ENCODE measurements at places on chromosomes 3 and 15.

- DNase-seq, result no peak
Observed at GRCh38 chr15:89780601-89781000, 4.5 kb downstream of the MESP2 start.

- DNase-seq, result no peak
Observed at GRCh38 chr3:53936347-53936746, 44.7 kb upstream of the SELENOK start.

GRCh38 chr3:190088890-190089289 lies 31.8 kb downstream of the P3H2 start:
- no peak for DNase-seq

DNA sequence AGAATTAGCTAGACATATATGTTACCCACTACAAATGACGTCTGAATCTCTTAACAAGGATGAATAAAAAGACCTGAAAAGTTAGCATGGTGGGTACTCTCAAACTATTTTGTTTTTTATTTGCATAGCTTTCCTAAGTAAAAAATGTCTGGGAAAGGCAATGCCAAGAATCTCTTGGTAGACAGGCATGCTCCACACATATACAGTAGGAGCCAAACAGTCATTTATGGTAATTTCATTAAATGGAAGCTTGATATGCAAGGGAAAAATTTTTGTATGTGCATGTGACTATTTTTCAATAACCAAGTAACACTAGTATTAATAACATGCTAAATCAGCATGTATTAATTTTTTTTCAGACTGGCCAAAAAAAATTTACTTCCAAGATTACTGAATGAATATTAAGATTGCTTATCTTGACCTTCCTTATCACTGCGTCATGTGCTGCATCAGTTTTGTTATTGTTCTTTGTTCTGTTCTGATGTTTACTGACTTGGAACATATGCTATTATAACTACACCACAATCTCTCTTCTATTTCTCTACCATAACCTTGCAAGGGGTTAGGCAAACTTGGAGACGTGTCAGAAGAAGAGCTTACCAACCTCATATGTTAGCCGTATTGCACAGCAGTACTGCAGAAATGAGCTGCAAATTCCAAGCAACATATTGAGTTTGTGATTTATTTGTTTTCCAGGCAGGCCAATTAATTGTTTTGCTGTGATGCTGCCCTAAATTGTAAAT lies 255.3 kb downstream of the RBMS3 start:
- DNase-seq, result no peak

DNA sequence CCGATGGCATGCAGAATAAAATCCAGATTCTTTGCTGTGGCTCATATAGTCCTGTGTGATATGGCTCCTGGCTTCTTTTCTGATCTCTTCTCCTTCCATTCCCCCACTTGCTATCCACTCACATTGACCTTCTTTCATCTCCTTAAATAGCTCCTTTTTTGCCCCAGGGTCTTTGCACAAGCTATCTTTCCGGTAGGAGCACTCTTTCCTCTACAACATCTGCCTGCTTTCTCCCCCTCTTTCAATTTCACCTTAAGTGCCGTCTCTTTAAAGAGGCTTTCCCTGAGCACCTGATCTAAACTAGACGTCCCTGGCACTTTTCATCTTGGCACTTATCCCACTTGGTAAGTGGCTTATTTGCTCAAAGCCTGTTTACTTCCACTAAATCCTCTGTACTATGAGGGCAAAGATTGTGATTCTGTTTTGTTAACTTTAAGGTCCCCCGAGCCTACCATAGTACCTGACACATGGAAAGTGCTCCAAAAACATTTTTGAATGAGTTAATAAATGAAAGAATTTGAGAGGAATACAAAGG lies 323.3 kb upstream of the TLE3 start:
- no peak for DNase-seq

GRCh38 chr15:90877996-90878395 lies 6.3 kb upstream of the FES start:
- DNase-seq, result no peak

- DNase-seq, result no peak
Observed at GRCh38 chr3:195411836-195412235, 31.0 kb downstream of the ACAP2 start.

GRCh38 chr3:185582236-185582635 lies 3.9 kb upstream of the SENP2 start:
- DNase-seq, result no peak

GRCh38 chr3:100782348-100782747 lies 73.1 kb downstream of the TFG start:
- DNase-seq, result no peak

DNA sequence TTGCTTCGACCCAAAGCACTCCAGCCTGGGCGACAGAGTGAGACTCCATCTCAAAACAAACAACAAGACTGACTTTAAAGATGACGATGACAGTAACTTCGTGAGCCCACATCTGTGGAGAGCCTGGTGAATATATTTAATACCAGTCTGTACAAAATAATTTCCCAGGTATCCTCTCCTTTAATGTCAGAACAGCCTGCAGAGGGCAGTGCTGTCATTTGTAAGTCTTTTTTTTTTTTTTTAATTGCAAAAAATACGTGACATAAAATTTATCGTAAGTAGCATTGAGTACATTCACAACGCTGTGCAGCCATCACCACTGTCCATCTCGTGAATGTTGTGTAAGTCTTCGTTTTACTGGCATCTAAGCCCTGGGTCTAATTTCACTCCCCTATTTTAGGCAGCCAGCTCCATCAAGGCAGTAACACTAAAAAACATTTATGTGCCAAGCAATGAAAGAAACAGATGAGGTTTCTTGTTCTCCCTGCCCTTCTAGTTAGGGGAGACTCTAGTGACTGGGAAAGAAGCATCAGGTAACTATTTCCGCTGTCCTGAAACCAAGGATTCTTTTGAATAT lies 1.4 kb downstream of the HTD2 start:
- DNase-seq, result peak; percentile 42

DNA sequence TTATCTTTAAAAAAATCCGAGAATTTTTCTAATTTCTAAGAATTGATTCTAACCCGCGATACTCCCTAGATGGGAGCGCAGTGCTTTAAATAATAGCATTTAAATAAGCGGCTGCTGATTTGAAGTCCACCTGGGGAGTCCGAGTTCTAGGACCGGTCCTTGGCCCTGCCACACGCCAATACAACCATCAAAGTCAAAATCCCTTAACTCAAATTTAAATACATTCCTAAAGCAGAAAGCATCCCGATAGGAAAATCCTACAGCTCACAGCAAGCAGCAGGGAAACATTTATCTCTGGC lies 508 bp upstream of the ECT2 start:
- no peak for DNase-seq

DNA sequence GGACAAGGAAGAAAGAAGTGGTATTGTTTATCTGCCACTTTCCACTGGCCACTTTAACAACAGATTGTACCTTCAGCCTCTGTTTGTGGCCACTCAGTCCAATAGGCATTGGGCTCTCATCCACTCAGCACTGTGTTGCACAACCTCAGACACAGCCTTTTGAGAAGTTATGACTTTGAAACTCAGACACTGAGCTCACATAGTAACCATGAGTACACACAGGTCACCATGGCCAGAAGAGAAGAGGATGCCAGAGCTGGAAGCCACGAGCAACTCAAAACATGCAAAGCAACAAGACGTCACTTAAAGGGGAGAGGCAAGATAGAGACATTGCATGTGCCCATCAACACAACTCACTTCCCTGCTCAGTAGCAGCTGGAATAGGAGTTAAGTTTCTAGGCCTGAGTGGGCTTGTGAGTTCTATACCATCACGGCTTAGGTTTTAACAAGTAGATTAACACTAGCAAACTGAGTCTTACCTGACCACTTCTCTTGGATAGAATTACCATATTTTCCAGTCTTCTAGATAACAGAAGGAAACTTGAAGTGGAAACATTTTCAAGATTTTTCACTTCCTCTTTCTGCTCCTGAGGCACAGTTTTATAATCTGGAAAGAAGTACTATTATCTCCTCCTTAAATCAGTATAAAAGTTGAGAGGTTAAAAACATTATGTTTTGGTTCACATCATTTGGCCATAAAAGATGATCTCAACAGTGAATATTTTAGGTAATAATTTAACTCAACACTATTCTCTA lies 103.5 kb downstream of the IMPG2 start:
- no peak for DNase-seq

- DNase-seq, result peak; percentile 79
Observed at GRCh38 chr3:194585880-194586281, 47.3 kb downstream of the TMEM44 start.

DNA sequence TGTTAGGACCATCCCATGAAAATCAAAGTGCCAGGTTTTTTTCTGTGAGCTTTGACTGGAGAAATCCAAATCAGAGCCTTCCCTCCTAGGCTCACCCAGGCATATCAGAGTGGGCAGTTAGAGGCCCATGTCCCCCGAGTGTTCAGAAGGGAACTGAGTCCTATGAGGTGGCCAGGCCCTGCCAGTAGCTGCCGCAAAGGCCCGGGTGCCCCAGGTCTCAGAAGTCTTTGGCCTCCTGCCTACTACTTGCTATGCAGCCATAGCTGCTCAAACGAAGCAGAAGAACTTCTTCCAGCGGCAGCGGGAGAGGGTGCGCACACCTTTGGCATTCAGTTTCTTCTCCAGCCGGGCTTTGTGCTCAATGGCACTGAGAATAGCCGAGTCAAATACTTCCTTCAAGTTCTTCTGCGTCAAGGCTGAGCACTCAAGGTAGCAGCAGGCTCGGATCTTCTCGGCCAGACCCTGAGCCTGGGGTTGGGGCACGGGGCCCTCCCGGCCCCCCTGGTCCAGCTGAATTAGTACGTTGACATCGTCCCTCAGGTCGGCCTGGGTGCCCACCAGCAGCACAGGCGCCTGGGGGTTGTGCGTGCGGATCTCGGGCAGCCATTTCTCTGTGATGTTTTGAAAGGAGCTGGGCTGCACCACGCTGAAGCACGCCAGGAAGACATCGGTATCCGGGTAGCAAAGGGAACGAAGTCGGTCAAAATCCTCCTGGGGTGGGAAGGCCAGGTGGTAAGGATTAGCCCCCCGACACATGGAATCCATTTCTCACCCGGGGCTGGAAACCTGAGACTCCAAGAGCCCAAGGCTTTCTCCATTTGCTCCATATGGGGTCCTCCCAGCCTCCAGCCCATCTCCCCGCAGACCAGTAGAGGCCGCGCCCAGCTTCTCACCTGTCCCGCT lies 992 bp downstream of the RHOV start:
- no peak for DNase-seq

- DNase-seq, result no peak
Observed at GRCh38 chr3:7659079-7659478, 798.2 kb downstream of the GRM7 start.

- no peak for DNase-seq
Observed at GRCh38 chr15:38896647-38897046, 332.0 kb upstream of the RASGRP1 start.

DNA sequence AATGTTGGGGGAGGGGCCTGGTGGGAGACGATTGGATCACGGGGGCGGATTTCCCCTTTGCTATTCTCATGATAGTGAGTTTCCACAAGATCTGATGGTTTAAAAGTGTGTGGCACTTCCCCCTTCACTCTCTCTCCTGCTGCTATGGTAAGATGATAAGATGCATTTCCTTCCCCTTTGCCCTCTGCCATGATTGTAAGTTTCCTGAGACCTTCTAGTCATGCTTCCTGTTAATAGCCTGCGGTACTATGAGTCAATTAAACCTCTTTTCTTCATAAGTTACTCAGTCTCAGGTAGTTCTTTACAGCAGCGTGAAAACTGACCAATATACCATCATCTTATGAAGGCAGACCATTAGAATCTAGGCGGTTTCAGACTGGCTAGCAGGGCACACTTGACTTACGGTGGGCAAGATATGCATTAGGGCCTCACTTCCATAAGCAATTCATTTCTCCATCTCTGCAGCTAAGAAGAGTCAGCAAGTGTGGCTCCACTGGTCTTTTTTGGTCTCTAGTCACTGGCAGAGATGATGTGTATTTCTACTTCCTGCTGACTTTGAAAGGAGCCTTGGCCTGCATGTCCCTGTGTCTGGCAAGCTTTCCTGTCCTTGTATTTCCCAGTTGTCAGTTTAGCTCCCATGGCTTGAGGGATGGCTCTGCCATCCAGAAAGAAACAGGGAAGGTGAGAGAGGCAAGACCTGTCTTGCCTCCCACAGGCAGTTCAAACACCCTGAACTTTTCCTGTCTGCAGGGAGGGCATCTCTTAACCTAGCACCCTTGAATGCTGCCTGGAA lies 109.0 kb upstream of the ADAMTS9 start:
- DNase-seq, result no peak

DNA sequence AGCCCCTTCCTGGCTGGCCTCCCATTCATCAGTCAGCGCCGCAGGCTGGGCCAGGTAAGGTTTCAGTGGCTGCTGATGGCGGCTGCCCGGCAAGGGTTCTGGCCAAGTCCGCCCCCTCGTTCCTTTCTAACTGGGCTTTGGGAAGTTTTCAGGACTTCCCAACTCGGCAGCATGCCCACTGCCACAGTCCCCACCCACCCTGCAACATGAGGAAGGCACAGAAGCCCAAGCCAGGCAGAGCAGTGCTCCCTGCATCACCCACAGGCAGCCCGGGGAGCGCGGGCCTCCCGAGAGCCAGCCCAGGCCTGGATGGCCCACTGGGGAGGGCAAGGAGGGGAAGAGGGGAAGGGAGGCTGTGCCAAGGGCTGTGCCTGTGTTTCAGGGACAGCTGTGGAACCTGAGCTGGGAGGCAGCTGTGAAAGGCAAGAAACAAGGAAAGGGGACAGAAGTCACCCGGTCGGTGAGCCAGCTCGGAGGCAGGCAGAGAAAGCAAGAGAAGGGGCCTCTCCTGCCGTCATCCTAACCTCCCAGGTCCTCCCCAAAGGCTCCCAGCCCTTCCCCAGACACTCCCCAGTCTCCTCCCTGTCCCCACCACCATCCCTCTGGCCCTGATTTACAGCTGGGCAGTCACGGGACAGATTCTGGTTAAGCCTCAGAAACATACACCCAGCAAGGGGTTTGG lies 73.9 kb downstream of the CPN2 start:
- no peak for DNase-seq

- no peak for DNase-seq
Observed at GRCh38 chr15:52503788-52504496, 24.7 kb downstream of the MYO5A start.

DNA sequence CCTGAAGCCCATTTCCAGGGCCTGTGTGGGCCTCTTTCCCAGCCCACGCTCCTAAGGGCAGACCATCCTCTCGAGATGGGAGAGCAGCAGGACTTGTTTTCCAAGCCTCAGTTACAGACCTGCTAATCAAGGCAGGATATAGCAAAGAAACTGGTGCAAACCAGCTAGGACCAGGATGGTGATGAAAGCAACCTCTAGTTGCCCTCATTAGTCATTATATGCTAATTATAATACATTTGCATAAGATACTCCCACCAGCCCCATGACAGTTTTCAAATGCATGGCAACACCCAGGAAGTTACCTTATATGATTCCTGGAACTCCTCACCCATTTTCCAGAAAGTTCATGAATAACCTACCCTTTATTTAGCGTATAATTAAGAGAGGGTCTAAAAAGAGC lies 34.4 kb upstream of the TRH start:
- no peak for DNase-seq
